LoVo (cell line): ENCODE measurements at places on chromosomes 2 and 18.

DNA sequence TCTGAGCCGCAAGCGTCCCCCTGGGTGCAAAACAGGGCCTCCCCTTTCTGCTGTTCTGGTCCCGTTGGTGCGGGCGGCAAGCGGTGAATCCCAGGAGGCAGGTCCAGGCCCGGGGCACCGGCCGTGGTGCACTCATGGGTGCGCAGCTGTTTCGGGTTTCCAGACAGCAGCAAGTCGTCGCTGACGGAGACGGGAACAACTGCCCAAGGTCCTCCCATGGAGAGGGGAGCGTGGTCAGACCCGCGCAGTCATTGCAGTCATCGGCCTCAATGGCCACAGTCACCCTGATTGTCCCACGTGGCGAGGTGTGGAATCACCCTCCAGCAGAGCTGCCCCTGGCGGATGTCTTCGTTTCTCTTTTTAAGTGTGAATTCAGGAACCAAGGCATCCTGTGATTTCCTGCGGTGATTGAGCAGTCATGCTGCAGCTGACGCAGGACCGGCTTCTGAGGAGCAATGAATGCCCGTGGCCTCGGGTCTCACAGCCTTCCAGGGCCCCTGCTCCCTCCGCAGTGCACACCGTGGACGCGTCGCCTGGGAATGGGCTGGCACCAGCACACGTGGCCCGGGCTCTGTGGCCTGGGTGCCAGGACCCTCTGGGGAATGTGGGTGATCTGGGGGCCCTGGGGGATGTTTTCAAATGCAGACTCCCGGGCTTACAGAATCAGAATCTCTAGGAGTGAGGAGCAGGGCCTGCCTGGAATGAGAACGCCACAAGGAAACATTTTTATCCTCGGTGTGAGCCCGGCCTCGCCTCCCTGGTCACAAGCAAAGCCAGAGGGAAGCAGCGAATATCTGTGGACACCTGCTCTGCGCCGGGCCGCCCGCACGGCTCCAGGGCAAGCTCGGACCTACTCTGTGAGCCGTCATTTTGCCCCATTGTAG, 244.2 kb upstream of the SALL3 start:
- DNase-seq, result no peak

DNA sequence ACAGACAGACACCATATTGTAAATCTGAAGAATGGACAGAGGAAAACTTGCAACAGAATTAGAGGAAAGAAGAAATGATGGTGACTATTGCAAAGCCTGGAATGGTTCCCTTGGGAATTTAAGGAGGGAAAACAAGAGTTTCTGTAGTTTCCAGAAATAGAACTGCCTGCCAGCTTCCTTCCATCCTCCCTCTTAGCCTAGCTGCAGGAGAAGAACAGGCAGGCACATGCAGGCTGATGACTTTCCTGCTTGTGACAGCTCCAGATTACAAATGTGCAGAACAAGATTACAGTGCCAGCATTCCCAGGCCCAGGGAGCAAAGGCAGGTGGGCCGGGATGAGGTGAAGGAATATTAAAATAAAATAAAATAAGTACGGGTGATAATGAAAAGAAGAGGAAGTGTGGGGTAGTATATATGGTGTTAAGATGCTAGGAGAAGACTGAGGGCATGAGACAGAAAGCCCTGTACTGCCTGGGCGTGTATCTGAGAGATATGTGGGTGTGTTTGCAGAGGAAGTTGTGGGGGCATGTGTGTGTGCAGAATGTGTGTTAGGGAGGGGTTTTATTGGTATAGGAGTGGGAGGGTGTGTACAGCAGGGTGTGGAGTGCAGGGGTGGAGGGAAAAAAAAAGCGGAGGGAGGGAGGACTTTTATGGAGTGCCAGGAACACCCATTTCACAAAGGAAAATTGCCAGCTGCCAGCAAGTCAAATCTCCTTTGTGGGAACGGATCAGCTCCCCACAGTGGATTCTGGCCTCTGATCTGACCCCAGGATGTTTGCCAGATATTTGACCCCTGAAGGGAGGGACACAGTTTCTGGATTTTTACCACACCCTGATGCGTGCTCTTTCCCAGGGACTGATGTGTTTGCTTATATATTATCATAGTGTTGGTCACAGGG, 43.9 kb upstream of the NEMP2 start:
- DNase-seq, result peak; percentile 95

DNA sequence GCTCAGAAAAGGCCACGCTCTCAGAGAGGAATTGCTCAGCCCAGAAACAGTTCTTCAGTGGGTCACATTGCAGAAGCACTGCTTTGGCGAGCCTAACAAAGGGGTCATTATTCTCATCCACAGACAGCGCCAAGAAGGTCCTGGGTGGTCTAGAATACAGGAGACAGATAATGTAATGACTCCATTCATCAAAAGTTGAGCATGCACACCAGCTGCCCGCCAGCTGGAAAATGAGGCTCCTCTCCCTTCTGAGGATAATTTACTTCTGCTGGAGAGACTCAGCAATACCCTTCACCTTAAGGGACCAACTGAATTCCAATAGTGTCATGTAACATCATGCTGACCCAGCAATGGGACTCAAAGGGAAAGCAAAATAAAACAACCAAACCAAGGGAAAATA, 79.9 kb downstream of the TRIB2 start:
- DNase-seq, result no peak

GRCh38 chr2:111118481-111118980, 2.2 kb upstream of the BCL2L11 start:
- no peak for DNase-seq

- DNase-seq, result no peak
Measured at GRCh38 chr18:3164381-3164780, 55.4 kb downstream of the MYOM1 start.

DNA sequence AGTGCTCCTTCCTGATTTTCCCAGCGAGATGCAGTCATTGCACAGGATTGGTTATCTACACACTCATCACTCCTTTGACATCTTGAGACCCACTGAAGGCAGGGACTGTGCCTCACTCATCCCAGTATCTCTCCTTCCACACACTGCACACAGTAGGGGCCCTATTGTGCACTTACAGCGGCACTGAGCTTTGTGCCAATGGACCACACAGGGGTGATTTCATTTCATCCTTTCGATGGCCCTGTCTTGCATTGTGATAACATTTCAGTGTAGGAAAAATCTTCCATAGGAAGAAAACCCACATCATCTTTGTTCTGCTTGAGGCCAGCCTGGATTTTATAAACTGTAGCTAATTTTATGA, 11.0 kb upstream of the LRRFIP1 start:
- no peak for DNase-seq

GRCh38 chr2:199057936-199058335, 399.8 kb downstream of the SATB2 start:
- DNase-seq, result no peak

DNA sequence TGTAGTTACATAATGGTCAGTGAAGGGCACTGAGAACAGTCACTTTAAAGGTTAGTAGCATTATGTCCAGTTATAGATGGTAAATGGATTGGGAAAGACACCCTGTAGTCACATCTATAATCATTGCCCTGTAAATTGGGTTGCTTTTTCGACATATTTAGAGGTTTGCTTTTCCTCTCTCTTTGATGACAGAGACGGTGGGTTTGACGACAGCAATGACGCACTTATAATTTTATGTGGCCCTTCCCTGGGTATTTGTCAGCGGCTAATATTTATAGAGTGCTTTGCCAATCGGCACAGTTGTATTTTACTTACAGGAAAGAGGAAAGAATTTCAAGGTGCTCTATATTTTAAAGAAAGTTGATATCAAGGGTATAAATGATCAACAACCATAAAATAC, 2.8 kb downstream of the CPS1 start:
- no peak for DNase-seq
